Fibroblast of lung (primary cell): ENCODE measurements at places on chromosomes 13 and 19. TPM values are rescaled to one million over a fixed set of nuclear protein-coding genes. Genes with fewer than 3 reads are reported as not detected.

DNA sequence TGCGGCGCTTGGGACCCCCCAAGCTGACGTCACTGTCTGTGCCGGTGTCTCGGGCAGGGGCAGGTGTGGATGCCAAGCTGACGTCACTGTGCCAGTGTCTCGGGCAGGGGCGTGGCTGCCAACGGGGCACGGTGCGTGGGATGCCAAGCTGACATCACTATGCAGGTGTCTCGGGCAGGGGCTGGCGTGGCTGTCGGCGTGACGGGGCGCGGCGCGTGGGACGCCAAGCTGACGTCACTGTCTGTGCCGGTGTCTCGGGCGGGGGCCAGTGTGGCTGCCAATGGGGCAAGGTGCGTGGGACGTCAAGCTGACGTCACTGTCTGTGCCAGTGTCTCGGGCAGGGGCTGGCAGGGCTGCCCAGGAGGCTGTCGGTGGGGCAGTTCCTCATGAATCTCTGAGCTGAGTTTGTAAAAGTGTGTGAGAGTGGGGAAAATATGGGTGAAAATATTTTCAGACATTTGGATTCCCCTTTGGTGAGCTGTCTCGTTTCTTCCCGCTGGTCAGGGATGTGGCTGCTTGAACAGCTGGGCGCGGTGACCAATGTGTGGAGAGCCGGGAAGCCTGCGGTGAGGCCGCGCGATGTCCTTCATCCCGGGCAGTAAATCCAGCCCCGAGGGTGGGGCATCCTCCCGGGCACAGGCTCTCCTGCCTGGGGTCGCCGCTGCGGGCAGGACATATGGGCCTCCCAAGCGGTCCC, 25.2 kb downstream of the MCF2L start:
- DNase-seq: no peak

Gene KLK7
- not detected in 2 replicates for total RNA-seq

GRCh38 chr13:52009946-52010345, 1.3 kb downstream of the ATP7B start:
- no peak for DNase-seq

DNA sequence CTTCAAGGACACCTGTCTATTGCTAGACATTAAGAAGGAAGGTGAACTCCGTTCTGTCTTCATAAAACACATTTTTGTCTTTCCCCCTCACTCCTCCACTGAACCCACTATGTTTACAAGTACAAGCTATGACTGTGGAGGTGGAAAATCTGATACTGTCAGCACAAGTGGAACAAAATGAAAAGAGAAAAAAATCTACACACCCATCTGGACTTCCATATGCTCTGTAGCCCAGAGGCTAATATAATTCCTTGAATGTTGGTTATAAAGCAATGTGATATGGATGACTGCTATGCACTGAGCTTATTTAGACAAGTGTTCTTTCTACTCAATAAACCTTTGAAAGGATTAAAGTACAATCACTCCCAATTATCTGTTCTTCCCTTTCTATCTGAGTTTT, 713.5 kb downstream of the DIAPH3 start:
- DNase-seq: no peak

GRCh38 chr13:72505376-72505775, 222.1 kb downstream of the MZT1 start:
- no peak for DNase-seq
